ENCODE measurements at places on chromosomes 6 and 20.

DNA sequence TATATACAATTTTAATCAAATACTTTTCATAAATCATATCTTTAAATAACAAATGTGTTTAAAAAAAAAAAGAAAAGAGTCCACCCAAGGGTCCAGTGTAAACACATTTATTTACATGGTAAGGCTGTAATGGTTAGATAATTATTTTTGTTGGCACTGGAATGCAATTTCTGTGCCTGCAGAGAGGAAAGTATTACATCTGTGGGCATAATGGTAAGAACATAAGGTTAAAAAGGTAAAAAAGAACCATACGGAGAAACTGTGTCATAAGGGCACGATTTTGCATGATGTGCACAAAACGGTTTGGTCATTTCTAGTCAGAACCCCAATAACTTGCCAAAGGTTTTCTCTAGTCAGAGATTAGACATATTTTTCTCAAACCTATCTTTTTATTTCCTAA is 54.3 kb downstream of the RWDD2A start:
- no peak for DNase-seq

- DNase-seq, result no peak
Measured at GRCh38 chr6:46661483-46661882, 8.7 kb downstream of the SLC25A27 start.

GRCh38 chr6:106087548-106088325 is 1.6 kb downstream of the PRDM1 start:
- DNase-seq, result no peak

GRCh38 chr6:169174516-169175359 is 78.9 kb downstream of the THBS2 start:
- no peak for DNase-seq

- DNase-seq, result no peak
Measured at GRCh38 chr20:57856658-57857057, 146.8 kb upstream of the PMEPA1 start.

- no peak for DNase-seq
Measured at GRCh38 chr6:41189967-41190366, 11.0 kb downstream of the TREML2 start.
